ENCODE measurements at places on chromosomes 5 and 9. TPM values are rescaled to one million over a fixed set of nuclear protein-coding genes. Genes with fewer than 3 reads are reported as not detected.

PKD2L2 gene
- total RNA-seq: not detected

F12 gene
- 23.0 TPM for total RNA-seq

KCNV2 gene
- total RNA-seq: not detected

IL4 gene
- not detected for total RNA-seq

SLC6A19 gene
- total RNA-seq: not detected

ZNF883 gene
- 0.89 TPM for total RNA-seq

CDH6 gene
- 0.10 TPM for total RNA-seq

GABRB2 gene
- not detected for total RNA-seq

IL9 gene
- not detected for total RNA-seq

TGFBI gene
- total RNA-seq: 1,765 TPM

EGR1 gene
- 7.2 TPM for total RNA-seq

THBS4 gene
- total RNA-seq: not detected

QRFP gene
- total RNA-seq: not detected

SPINK4 gene
- total RNA-seq: not detected

IRX2 gene
- total RNA-seq: 1.7 TPM

ENTREP1 gene
- 0.58 TPM for total RNA-seq

SAPCD2 gene
- total RNA-seq: 29.3 TPM

SCGB3A2 gene
- total RNA-seq: not detected

ANKRD31 gene
- total RNA-seq: 0.05 TPM

RNF208 gene
- 1.8 TPM for total RNA-seq

KIF20A gene
- 47.9 TPM for total RNA-seq

ZNF462 gene
- 5.9 TPM for total RNA-seq

SPINK7 gene
- not detected for total RNA-seq

FER gene
- total RNA-seq: 5.5 TPM

FOXD4L5 gene
- total RNA-seq: 0.10 TPM

VDAC1 gene
- 371 TPM for total RNA-seq

C9orf50 gene
- not detected for total RNA-seq

PCDHA4 gene
- total RNA-seq: 1.8 TPM

NR4A3 gene
- total RNA-seq: 3.2 TPM

ADAMTSL2 gene
- not detected for total RNA-seq

CCL21 gene
- not detected for total RNA-seq

CDH9 gene
- not detected for total RNA-seq

GPR151 gene
- total RNA-seq: not detected

LRRTM2 gene
- total RNA-seq: not detected

UBE2D2 gene
- 157 TPM for total RNA-seq

BHMT2 gene
- total RNA-seq: not detected

CATSPER3 gene
- 0.49 TPM for total RNA-seq

SLC25A48 gene
- 0.21 TPM for total RNA-seq

SNX2 gene
- total RNA-seq: 60.7 TPM

IQGAP2 gene
- 1.2 TPM for total RNA-seq

APBA1 gene
- total RNA-seq: 0.47 TPM

BHMT gene
- not detected for total RNA-seq

MATR3 gene
- total RNA-seq: 209 TPM

CEP78 gene
- total RNA-seq: 15.9 TPM

PHF19 gene
- 114 TPM for total RNA-seq

FAM81B gene
- total RNA-seq: not detected

PCDHA9 gene
- total RNA-seq: not detected

CCIN gene
- not detected for total RNA-seq

TRIM7 gene
- total RNA-seq: 42.8 TPM

HTR4 gene
- total RNA-seq: not detected

FOXD4 gene
- total RNA-seq: 0.58 TPM

LHX3 gene
- 0.09 TPM for total RNA-seq

CFAP77 gene
- total RNA-seq: 0.13 TPM

FAM169A gene
- 8.8 TPM for total RNA-seq

F2RL2 gene
- total RNA-seq: 6.1 TPM

CDX1 gene
- total RNA-seq: not detected

FOXD4L4 gene
- total RNA-seq: not detected

GRIA1 gene
- not detected for total RNA-seq

Measured in A549 treated with DMSO at 1 μM for 4 hours (cell line).